ENCODE measurements at places on chromosomes 4 and X.

GRCh38 chrX:153687121-153688039, at the start of gene SLC6A8:
TSS of gene SLC6A8 (plus strand) at chrX:153687926. CDS start at chrX:153688575, 649 bp downstream.
- peak; percentile 66 for ATAC-seq

DNA sequence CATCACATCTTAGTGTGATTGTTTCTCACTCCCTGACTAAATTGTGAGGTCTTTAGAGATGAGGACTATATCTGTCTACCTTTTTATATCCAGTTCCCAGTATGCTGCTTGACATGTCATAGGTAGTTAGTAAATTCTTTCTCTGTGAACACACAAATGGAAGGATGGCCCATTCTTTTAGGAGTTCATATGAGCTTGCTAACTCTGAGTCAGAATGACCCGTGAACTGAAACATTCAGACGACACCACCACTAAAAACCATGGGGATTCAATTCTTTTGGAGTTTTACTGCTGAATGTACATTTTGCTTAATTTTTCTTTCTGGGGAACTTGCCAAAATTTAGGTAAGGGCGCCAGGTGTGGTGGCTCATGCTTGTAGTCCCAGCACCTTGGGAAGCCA, 13.9 kb downstream of the OFD1 start:
- no peak for ATAC-seq

GRCh38 chr4:15144967-15145295, 142.7 kb downstream of the CPEB2 start:
- no peak for ATAC-seq

DNA sequence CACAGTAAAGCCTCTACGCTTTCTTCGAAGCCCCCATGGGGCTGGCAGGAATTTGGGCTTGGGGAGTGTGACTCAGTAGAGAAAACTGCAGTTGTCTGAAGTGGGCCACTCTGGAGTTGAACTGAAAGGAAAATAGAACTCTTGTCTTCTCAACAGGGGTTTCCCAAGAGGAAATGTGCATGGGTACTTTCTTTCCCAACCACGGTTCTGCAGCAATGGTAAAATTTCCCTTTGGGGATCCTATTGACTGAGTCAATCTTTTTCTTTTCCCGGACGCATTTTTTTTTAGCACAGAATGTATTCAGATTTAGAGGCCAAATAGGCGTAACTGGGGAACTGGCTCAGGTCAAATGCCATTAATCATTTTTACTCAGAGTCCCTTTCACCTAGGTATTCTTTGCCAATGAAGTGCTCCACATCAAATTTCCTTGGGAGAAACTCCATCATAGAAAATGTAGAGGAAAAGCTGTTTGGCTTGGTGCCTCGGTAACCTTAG, 269.3 kb downstream of the STIM2 start:
- no peak for ATAC-seq

DNA sequence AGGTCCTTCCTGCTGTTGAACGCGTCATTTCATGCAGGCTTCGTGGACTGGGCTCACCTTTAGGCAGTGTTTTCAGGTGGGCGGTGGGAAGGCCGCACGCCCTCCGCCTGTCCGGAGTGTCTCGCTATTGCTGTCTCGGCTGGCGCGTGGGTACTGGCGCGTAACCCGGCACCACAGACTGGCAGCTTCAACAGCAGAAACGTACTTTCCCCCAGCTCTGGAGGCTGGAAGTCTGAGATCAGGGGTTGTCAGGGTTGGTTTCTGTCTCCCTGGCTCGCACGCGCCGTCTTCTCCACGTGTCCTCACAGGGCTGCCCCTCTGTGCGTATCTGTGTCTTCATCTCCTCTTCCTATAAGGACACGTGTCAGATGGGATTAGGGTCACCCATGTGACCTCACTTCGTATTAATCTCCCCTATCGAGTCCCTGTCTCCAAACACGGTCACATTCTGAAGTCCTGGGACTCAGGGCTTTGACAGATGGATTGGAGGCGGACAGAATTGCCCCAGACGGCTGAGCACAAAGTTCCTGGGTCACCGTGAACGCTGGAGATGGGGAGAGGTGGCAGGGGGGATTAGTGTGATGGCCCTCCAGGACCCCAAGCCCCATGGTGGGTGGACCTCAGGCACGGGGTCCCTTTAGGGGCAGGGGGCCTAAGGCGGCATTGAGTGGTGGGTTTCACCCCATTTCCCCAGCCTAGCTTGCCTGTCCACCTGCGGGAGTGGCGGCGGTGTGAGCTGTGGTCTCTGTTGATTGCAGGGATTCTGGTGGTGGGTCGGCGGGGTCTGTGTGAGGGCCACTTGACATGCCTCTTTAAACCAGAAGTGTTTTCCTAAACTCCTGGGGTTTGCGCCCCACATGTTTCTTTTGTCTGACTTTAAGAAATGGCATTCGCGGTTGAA, 83.4 kb upstream of the LRPAP1 start:
- ATAC-seq: no peak

Measured in gastroesophageal sphincter (tissue), 4 donors.